ENCODE measurements at places on chromosomes 13 and 19. TPM values are rescaled to one million over a fixed set of nuclear protein-coding genes. Genes with fewer than 3 reads are reported as not detected.

Gene ZNF844
- total RNA-seq, result 3.8 TPM

Gene APOC1
- total RNA-seq, result not detected

Gene ZNF226
- 14.9 TPM for total RNA-seq

Gene STK24
- 176 TPM for total RNA-seq

Gene HIPK4
- under 0.01 TPM for total RNA-seq

Gene SLAIN1
- total RNA-seq, result 0.28 TPM

Gene SHISA2
- under 0.01 TPM for total RNA-seq

Gene LGALS7
- 12.6 TPM for total RNA-seq

Gene ADGRE3
- not detected for total RNA-seq

Gene DENND1C
- total RNA-seq, result 0.07 TPM
